ENCODE measurements at places on chromosomes 4 and X.

DNA sequence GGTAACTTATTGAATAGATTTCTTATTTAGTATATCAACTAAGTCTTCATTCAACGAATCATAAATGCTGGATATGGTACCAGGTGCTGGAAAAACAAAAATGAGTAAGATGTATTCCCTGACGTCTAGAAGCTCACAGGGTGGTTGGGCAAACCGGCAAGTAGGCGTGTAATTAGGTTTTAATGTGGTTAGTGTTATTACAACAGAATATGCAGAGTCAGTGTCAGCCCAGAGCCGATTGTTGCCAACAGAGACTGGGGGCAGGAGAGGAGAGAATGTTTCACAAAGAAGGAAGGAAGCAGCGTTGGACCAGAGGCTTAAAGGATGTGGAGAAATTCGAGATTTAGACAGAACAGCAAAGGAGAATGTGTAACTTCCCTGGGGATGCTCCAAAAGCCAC lies 111.7 kb downstream of the TENM3 start:
- no peak for DNase-seq

DNA sequence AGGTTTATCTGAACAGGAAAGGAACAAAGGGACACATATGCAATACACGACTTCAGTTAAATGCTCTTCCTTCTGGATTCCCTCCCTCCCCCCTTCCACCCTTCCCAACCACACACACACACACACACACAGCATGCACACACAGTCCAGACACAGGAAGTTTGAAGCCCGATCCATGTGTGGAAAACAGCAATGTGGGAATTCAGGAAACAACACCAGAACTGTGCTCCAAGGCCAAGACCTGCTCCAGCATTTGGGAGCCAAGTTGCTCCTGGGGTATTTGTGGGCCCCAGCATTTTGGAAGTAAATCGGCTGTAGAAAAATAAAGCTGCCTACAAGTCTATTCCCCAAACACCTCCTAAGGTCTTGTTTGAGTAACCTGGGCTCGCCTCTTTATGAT lies 5.6 kb upstream of the AMOT start:
- no peak for DNase-seq

GRCh38 chr4:88022289-88022688 lies 14.9 kb downstream of the PKD2 start:
- DNase-seq: no peak

- no peak for DNase-seq
Measured at GRCh38 chrX:37542791-37543190, 28.7 kb upstream of the LANCL3 start.

GRCh38 chr4:41257257-41257901 lies 651 bp downstream of the UCHL1 start:
- peak; percentile 60 for DNase-seq

DNA sequence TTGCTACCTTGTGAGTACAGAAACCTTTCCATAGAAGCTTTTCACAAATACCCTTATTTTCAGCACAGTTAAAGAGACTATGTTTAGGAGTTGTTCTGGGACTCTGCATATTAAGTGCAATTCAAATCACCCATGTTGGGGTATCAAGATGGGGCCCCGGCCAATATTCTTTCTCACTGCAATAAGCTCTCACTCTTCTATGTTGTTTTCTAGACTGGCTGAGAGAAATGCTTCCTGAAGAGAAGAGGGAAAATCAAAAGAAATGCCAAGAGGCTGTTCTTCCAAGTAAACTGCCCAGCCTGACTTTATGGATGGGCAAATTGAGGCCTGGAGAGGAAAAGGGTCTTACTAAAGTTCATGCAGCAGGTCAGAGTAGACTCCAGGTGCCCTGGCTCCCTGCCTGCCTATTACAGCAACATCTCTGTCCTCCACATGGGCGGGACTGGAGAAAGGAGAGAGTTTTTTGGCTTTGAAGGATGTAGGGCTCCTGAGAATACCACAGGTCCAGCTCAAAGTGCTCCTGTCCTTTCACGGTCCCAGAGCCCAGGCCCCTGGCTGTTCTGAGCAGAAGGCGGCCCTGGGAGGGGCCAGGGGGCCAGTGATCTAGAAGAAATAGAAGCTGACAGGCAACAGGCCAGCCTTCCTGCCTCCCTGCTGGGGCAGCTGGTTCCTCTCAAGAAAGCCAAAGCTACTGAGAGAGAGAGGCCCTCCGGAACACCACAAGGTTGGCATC lies 745 bp upstream of the IQSEC2 start:
- no peak for DNase-seq

- DNase-seq: no peak
Measured at GRCh38 chr4:54199919-54200318, 29.2 kb upstream of the PDGFRA start.

- DNase-seq: peak; percentile 3
Measured at GRCh38 chr4:182547435-182547834, 304.2 kb downstream of the TENM3 start.

GRCh38 chr4:45803994-45804393 lies 319.9 kb downstream of the GABRG1 start:
- DNase-seq: no peak

DNA sequence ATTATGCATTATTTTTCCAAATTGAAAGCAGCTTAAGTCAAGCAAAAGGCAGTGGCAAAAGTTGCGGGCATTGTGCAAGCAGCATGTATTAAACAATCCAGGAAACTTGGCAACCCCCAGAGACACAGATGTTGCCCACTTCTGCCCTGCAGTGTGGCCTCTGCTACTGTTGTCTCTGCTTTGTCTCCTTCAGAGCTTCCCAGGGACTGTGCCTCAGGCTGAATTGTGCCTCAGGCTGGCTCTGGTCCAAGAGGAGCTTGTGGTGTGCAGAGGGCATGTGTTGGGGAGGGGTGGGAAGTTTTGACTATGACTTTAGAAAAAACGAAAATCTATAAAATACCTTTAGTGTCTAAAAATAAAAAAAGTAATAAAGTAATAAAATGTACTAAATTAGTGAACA lies 201.4 kb downstream of the CCSER1 start:
- no peak for DNase-seq

GRCh38 chrX:22057667-22058066 lies 25.5 kb downstream of the PHEX start:
- no peak for DNase-seq

GRCh38 chr4:81466841-81467671 lies 4.7 kb downstream of the RASGEF1B start:
- peak; percentile 79 for DNase-seq

DNA sequence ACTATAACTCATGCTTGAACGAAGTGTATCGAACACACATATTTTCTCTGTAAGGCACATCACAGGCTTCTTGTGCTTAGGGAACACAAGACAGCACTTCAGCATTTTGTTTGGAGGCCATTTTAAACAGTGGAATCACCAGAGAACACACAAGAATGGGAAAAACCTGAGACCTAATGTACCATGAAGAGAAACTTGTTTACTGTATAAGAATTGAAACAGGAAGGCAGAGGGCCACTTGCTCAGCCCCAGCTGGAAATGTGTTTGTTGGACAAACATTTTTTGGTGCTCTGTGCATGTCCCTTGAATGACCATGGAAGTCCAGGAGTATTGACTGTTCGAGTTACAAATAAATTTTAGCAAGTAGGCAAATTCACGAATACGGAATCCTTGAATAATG lies 47.5 kb downstream of the RAPGEF2 start:
- no peak for DNase-seq

DNA sequence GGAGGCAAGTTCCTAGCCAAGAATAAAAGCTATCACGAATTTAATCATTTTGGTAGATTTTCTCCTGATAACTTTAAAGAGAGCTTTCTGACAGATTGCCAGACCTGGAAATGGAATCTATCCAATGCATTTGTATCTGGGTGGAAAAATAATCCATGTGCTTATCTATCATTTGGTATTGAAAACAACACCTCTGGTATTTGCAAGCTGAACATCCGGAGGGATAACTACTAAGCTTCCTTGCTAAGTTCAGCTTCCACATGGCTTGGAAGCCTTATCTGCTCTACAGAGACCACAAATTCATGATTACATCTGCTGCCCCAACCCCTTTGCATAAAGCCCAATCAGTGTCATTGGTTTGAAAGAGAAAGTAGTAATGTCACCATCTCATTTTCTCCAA lies 230.7 kb downstream of the GPC3 start:
- DNase-seq: no peak

GRCh38 chrX:39811376-39811775 lies 286.4 kb downstream of the BCOR start:
- DNase-seq: no peak

- DNase-seq: peak; percentile 69
Measured at GRCh38 chr4:1171311-1172227, 814 bp downstream of the SPON2 start.

GRCh38 chrX:150577174-150577573 lies 8.8 kb downstream of the MTM1 start:
- no peak for DNase-seq

- DNase-seq: no peak
Measured at GRCh38 chr4:5611750-5612149, 96.6 kb downstream of the EVC2 start.

GRCh38 chr4:121139533-121140222 lies 24.4 kb downstream of the TNIP3 start:
- DNase-seq: no peak

DNA sequence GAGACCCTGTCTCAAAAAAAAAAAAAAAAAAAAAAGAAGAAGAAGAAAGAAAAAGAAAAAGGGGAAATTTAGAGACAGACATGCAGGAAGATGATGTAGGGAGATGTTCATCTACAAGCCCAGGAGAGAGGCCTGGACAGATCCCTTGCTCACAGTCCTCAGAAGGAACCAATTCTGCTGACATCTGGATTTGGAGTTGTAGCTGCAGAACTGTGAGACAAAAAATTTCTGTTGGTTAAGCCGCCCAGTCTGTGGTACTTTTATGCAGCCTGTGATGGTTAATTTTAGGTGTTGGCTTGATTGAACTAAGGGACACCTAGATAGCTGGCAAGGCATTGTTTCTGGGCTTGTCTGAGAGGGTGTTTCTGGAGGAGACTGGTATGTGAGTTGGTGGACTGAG lies 10.1 kb upstream of the STIM2 start:
- no peak for DNase-seq

DNA sequence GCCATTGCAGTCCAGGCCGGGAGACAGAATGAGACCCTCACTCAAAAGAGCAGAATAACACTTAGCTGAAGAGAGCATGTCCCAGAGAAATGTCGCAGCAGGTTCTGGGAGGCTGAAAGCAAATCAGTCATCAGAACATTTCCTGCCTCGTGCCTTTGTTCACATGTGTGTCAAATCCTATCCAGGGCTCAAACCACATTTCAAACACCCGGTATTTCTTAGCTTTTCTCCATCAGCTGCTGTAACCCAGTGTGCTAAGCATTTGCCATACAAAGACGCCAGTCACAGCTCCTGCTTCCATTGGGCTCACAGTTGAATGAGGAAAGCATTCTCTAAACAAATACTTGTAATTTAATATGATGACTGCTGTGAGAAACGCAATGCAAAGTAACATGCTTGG lies 6.0 kb downstream of the PALLD start:
- DNase-seq: no peak

DNA sequence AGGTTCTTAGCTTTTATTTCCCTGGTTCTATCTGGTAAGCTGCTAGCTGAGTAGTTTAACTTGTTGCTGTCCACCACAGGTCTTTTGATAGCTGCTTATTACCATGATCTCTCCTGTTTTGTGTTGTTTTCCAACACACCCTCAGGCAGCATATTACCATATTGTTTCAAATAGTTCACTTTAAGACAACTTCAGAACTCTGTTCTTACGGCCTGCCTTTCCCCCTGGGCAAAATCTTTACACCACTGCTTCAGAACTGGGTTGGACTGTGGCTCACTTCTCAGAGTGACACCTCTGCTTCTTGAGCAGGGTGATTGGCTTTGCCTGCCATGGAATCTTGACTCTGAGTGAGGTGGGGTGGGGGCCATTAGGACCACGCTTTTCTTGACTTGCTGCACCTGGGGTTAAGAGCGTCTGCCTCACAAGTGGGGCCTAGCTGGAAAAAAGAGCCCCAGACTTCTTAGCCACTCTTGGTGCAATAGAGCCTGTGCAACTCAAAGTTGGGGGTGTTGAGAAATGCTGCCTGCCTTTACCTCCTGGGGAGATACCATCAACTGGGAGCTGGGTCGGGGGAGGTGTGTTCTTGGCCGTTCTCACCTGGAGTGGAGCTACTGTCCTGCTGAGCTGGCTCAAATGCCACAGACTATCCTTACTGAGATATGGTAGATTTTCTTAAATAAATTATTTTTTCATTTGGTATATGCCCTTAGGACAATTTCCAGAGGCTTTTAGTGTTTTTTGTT lies 23.4 kb downstream of the USP9X start:
- DNase-seq: no peak

GRCh38 chr4:188346171-188346809 lies 207.0 kb downstream of the TRIML1 start:
- DNase-seq: no peak

GRCh38 chrX:153029162-153029561 lies 27.1 kb upstream of the PNMA3 start:
- DNase-seq: no peak

- no peak for DNase-seq
Measured at GRCh38 chrX:53031380-53031779, 17.2 kb upstream of the GPR173 start.

DNA sequence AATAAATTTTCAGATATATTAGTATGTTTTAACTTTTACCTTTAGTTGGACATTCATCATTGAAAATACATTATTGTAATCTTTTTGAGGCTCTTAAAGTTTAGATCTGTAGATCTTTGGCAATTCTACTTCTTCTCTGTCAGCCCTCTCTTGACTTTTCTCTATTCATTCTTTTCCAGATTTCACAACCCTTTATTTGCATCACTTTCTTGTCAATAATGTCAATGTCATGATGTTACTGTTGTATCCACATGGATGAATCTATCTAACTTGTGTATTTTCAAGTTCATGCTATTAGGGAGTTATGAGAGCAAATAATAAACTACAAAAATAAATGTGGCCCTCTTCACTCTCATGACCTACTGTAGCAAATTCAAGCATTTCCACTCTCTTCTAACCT lies 23.0 kb upstream of the HPGD start:
- no peak for DNase-seq

- DNase-seq: peak; percentile 30
Measured at GRCh38 chr4:139278912-139279759, 889 bp downstream of the MGARP start.

DNA sequence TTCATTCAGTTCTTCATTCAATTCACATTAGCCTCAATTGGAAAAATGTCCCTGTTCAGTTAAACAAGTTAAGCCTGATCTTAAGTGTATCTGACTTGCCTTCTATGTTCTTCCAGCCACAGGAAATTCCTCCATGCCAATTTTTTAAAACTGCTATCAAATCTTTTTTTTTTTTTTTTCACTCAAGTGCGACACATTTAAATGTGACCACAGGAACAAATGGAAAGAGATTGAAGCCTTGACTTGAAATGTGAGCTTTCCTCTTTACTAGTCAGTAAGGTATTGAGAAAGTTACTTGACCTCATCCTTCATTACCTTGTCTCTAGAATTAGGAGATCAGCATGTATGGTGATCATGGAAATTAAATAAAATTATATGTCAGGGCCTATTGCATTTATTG lies 165.1 kb downstream of the SLIT2 start:
- DNase-seq: no peak

GRCh38 chr4:166153548-166153947 lies 280.5 kb downstream of the TLL1 start:
- no peak for DNase-seq

Data from stimulated activated CD4-positive, alpha-beta T cell treated with anti-CD3 and anti-CD28 coated beads, Interleukin-15, amount 100 ng/mL, for 24 hours (primary cell).